ENCODE measurements at places on chromosomes 2 and 18. TPM values are rescaled to one million over a fixed set of nuclear protein-coding genes. Genes with fewer than 3 reads are reported as not detected.
A peak's percentile ranks its signal among the peaks of the same experiment; 100 is the strongest.

- peaks cover 9% of the 10 kb centered on the region for H3K27me3 ChIP-seq
- no peak overlapping the region for H3K27ac ChIP-seq
- no peak for DNase-seq
- H3K4me1 ChIP-seq = peaks cover 5% of the 10 kb centered on the region
Observed at GRCh38 chr2:231546014-231546715, 15.9 kb upstream of the NMUR1 start.

- no peaks in the 10 kb centered on the region for H3K4me1 ChIP-seq
- H3K4me3 ChIP-seq = no peak overlapping the region
- DNase-seq = no peak
- no peak overlapping the region for H3K27ac ChIP-seq
Observed at GRCh38 chr2:119384971-119385370, 18.2 kb downstream of the DBI start.

DNA sequence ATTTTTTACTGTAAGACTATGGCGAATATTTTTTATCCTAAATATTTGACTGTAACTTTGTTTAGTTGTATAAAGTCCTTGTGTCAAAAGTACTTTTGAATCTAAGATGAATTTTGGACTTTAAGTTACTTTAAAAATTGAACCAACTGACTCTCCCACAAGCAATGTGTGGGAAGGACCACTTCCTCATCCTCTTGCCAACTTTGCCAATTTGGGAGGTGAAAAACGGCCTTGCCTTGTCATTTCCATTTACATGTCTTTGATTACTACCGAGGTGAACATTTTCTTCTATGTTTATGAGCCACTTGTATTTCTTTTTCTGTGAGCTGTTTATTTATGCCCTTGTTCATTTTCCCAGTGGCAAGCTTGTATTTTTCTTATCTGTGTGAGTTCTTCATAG is 12.8 kb upstream of the MSGN1 start:
- no peak for DNase-seq
- no peak overlapping the region for H3K27ac ChIP-seq
- no peaks in the 10 kb centered on the region for H3K4me1 ChIP-seq
- H3K4me3 ChIP-seq = no peak overlapping the region

GRCh38 chr2:46200861-46201605 is 96.2 kb upstream of the EPAS1 start:
- H3K36me3 ChIP-seq = no peaks in the 10 kb centered on the region
- no peak overlapping the region for H3K4me3 ChIP-seq
- DNase-seq = no peak
- no peaks in the 10 kb centered on the region for H3K27me3 ChIP-seq
- H3K27ac ChIP-seq = no peak overlapping the region
- H3K4me1 ChIP-seq = peaks cover 4% of the 10 kb centered on the region

DNA sequence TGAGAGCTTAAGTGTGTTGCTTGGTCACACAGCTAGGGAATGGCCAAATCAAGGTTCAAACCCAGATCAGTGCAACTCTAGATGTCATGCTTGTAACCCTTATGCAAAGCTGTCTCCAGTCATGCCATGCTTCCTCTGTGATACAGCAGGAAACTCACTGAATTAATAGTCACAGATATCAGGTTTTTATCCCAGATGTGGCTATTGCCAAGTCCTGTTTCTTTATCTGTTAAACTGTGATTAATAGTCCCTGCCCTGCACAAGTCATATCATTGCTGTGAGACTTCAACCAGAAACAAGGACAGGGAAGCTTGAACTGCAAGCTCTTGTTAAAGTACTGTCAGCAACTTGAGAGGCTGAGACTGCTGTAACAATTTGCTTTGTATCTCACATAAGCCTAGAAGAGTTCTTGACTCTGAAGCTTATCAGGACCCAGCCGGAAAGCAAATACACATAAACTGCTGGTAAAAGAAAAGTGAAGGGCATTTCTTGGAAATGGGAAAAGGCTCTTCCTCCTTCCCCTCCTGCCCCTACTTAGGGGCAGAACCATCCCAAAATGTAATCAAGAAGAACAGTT is 609.0 kb downstream of the DCC start:
- no peak overlapping the region for H3K4me3 ChIP-seq
- H3K27me3 ChIP-seq = no peaks in the 10 kb centered on the region
- no peak for DNase-seq
- H3K4me1 ChIP-seq = no peaks in the 10 kb centered on the region

DNA sequence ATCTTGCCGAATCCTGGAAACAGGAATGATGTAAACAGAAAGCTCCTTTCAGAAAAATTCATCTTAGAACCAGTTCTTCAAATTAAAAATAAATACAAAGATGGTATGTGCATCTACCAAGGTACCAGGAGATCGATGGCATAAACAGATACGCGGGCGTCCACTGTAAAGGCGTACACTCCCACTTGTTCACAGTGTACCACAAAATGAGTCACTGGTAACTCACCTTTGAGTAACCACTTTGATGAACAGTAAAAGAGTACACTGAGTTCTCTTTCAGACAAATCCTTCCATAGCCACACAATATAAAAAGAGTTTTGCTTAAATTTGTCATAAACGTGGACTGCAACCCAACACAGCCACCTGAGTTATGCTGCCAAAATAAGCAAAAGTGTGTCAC is 128.3 kb downstream of the DNER start:
- H3K27ac ChIP-seq = no peak overlapping the region
- no peaks in the 10 kb centered on the region for H3K36me3 ChIP-seq
- no peak overlapping the region for H3K4me3 ChIP-seq
- H3K4me1 ChIP-seq = no peaks in the 10 kb centered on the region
- H3K27me3 ChIP-seq = no peaks in the 10 kb centered on the region

DNA sequence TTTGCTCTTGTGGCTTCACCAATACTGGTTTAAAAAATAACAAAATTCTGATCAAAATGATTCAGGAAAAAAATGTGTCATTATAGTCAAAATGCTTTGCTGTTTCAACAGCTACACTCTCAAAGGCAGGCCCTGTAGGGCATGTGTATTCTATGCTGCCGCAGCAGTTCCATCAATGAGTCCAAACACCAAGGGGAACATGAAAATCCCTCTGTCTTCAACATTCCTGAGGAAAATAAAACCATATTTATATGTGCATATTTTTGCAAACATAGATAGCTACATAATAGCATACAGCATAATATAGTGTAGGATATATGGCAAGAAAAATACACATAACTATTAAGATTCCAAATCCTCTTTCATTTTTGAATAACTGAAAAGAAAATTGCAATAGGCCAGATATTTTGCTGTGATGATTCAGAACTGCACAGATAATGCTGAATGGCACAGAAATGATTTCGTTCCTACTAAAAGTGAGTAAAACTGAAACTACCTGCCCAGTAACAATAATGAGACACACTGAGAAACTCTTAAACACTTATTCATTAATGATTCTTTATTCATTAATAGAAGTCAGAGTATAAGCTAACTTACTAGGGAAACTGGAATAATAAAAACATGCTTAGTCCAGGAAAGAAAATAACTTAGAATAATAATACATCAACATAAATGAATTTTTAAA is 343.8 kb downstream of the SUCLG1 start:
- no peaks in the 10 kb centered on the region for H3K36me3 ChIP-seq
- H3K27me3 ChIP-seq = no peaks in the 10 kb centered on the region
- H3K4me3 ChIP-seq = no peak overlapping the region
- no peaks in the 10 kb centered on the region for H3K4me1 ChIP-seq
- DNase-seq = no peak

- peaks cover 16% of the 10 kb centered on the region for H3K36me3 ChIP-seq
- peaks cover 4% of the 10 kb centered on the region for H3K4me1 ChIP-seq
- peak; percentile 22 for DNase-seq
- H3K4me3 ChIP-seq = no peak overlapping the region
- no peaks in the 10 kb centered on the region for H3K27me3 ChIP-seq
Observed at GRCh38 chr18:24094561-24094960, 44.3 kb upstream of the CABYR start.

- H3K36me3 ChIP-seq = no peaks in the 10 kb centered on the region
- no peak overlapping the region for H3K27ac ChIP-seq
- no peak for DNase-seq
- H3K27me3 ChIP-seq = no peaks in the 10 kb centered on the region
- H3K4me1 ChIP-seq = no peaks in the 10 kb centered on the region
Observed at GRCh38 chr2:49260979-49261538, 106.7 kb upstream of the FSHR start.

- DNase-seq = no peak
- no peaks in the 10 kb centered on the region for H3K27me3 ChIP-seq
- no peak overlapping the region for H3K27ac ChIP-seq
- no peaks in the 10 kb centered on the region for H3K36me3 ChIP-seq
- H3K4me1 ChIP-seq = no peaks in the 10 kb centered on the region
Observed at GRCh38 chr2:141767691-141768090, 363.1 kb downstream of the LRP1B start.

- no peak overlapping the region for H3K4me3 ChIP-seq
- H3K36me3 ChIP-seq = no peaks in the 10 kb centered on the region
- H3K4me1 ChIP-seq = peaks cover 11% of the 10 kb centered on the region
- peak; percentile 52 for DNase-seq
- no peaks in the 10 kb centered on the region for H3K27me3 ChIP-seq
Observed at GRCh38 chr2:12700989-12701388, 15.7 kb upstream of the TRIB2 start.

- DNase-seq = no peak
- no peak overlapping the region for H3K27ac ChIP-seq
- H3K27me3 ChIP-seq = no peaks in the 10 kb centered on the region
Observed at GRCh38 chr18:32730068-32730467, 42.8 kb downstream of the KLHL14 start.

- H3K36me3 ChIP-seq = peaks cover 13% of the 10 kb centered on the region
- no peaks in the 10 kb centered on the region for H3K4me1 ChIP-seq
- no peak overlapping the region for H3K4me3 ChIP-seq
- no peak overlapping the region for H3K27ac ChIP-seq
- H3K27me3 ChIP-seq = no peaks in the 10 kb centered on the region
- no peak for DNase-seq
Observed at GRCh38 chr2:88735133-88735532, 43.7 kb downstream of the RPIA start.

DNA sequence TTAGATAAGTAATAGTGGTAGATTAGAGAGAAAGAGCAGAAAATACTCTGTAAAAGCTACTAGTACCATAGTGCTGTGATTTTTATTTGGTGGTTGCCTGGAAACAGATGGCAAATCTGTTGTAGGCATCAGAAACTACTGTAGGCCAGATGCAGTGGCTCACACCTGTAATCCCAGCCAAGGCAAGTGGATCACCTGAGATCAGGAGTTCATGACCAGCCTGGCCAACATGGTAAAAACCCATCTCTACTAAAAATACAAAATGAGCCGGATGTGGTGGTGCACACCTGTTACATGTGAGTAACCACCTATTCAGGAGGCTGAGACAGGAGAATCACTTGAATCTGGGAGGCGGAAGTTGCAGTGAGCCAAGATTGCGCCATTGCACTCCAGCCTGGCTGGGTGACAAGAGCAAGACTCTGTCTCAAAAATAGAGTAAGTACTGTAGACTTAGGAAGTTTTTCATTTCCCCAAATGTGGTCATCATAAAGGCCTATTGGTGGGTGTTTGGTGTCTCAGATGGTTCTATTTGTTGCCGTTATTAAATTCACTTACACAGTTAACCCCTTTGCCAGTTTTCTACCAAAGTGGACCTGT is 79.6 kb downstream of the SPTBN1 start:
- no peak for DNase-seq
- peaks cover 5% of the 10 kb centered on the region for H3K36me3 ChIP-seq
- no peak overlapping the region for H3K27ac ChIP-seq
- peaks cover 7% of the 10 kb centered on the region for H3K4me1 ChIP-seq
- no peaks in the 10 kb centered on the region for H3K27me3 ChIP-seq

DNA sequence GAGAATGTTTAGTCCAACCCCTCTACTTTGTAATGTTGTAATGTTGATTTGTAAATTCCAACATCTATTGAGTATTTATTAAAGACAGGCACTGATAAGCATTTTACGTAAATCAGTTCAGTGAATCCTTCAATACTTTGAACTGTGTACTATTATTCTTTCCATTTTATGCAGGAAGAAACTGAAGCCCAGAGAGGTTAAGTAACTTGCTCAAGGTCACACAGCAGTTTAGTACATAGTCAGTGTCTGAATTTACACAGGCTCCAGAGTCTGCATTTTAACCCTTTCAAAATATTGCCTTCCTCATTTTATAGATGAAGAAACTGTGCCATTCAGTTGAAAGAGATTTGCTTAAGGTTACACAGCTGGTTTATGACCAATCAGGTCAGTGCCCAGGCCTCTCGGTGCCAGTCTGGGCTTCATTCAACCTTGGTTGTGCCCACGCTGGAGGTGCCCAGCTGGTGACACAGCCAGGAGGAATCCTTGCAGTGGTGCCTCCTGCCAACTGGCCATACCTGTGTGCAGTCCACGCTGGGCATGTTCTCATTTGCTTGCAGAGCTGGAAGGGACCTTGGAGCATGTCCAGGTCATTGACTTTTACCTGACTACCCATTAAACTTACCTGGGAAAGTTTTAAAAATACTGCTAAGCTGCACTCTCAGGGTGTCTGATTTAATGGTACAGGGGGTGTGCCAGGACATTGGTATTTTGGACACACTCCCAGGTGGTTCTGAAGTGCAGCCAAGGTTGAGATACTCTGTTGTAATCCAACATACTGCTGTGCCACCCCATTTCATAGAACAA is 74.3 kb upstream of the CYRIA start:
- no peaks in the 10 kb centered on the region for H3K4me1 ChIP-seq
- H3K27ac ChIP-seq = no peak overlapping the region
- no peaks in the 10 kb centered on the region for H3K27me3 ChIP-seq
- no peak for DNase-seq

- H3K27me3 ChIP-seq = no peaks in the 10 kb centered on the region
- peaks cover 5% of the 10 kb centered on the region for H3K4me1 ChIP-seq
- H3K4me3 ChIP-seq = no peak overlapping the region
- no peaks in the 10 kb centered on the region for H3K36me3 ChIP-seq
- DNase-seq = no peak
Observed at GRCh38 chr2:149920389-149920788, 332.8 kb upstream of the MMADHC start.

DNA sequence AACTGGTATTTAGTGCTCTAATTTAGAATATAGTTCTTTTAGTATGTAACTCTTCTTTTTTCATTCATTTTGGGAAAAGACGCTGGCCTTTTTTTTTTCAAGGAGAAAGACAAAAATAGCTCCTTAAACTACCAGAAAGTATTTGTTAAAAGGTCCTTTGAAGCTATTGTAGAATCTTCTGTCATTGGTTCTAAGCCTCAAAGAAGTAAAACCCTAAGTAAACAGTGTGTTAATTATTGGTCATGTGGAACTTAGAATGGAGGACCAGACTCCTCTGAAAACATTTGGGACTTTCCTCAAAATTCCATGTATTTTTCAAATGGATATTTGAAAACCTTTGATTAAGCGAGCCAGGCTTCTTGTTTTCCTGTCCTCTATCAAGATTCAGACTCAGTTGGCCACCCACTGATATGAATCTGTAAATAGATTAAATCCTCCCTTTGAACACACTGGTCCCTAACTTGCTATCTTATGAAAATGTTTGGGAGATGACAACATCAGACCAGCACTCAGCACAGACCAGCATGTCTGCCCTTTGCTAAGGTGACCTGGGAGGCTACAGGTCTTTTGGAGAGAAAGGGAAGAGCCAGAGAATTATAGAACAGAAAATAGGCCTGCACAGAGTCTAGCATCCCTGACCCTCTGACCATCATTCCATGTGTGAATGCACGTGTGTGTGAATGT is 120.3 kb upstream of the GATA6 start:
- no peak overlapping the region for H3K4me3 ChIP-seq
- no peaks in the 10 kb centered on the region for H3K36me3 ChIP-seq
- H3K27ac ChIP-seq = no peak overlapping the region
- DNase-seq = no peak

USP34 gene
- total RNA-seq = 128 TPM

CDKL4 gene
- not detected for total RNA-seq

ZBTB7C gene
- not detected for total RNA-seq

MAP3K19 gene
- not detected for total RNA-seq

FLACC1 gene
- 0.56 TPM for total RNA-seq

GPR45 gene
- not detected for total RNA-seq

TSPYL6 gene
- not detected for total RNA-seq

SPDYA gene
- total RNA-seq = not detected

MEMO1 gene
- total RNA-seq = 33.6 TPM
